ENCODE measurements at places on chromosomes 5 and 9. TPM values are rescaled to one million over a fixed set of nuclear protein-coding genes. Genes with fewer than 3 reads are reported as not detected.

DNA sequence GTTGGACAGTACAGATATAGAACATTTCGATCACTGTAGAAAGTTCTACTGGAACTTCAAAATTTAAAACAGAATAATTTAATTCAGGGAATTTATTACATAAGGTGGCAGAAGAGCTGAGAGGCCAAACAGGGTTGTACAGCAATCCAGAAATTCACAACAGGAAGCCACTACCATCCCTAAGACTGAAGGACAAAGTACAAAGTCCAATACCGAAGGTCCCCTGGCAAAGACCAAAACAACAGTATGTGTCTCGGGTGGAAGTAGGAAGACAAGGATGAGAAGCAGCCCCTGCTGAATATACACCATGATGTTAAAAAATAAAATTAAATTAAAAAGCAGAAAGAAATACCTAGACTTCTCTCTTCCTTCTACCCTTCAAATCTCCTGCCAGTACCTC is 19.9 kb downstream of the SGTB start:
- DNase-seq = no peak

HAVCR1 gene
- not detected for total RNA-seq

- no peak for DNase-seq
Measured at GRCh38 chr5:73399775-73400174, 48.8 kb downstream of the FOXD1 start.

- DNase-seq = no peak
Measured at GRCh38 chr9:31996331-31996730, 388.1 kb upstream of the ACO1 start.

LCP2 gene
- total RNA-seq = not detected

KIF20A gene
- total RNA-seq = 106 TPM

SCGB3A2 gene
- total RNA-seq = not detected

DNA sequence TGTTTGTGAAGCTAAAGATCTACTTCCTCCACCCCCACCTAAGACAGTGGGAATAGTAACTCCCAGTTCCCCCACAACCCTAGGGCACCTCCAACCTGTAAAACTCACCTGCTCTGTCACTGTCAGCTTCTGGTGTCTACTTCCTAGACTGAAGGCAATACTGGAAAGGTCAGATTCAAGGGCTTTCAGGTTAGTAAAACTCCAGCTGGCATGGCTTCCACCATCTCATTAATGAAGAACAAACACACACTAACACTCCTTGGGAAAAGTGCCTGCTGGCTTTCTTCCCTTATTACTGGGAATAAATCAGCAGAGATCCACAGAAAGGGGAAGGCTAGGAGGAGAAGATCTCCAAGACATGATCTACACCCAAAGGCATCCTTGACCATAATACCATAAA is 109.9 kb downstream of the TMEM174 start:
- no peak for DNase-seq

SPINK7 gene
- total RNA-seq = not detected

SLC6A18 gene
- total RNA-seq = not detected

DNA sequence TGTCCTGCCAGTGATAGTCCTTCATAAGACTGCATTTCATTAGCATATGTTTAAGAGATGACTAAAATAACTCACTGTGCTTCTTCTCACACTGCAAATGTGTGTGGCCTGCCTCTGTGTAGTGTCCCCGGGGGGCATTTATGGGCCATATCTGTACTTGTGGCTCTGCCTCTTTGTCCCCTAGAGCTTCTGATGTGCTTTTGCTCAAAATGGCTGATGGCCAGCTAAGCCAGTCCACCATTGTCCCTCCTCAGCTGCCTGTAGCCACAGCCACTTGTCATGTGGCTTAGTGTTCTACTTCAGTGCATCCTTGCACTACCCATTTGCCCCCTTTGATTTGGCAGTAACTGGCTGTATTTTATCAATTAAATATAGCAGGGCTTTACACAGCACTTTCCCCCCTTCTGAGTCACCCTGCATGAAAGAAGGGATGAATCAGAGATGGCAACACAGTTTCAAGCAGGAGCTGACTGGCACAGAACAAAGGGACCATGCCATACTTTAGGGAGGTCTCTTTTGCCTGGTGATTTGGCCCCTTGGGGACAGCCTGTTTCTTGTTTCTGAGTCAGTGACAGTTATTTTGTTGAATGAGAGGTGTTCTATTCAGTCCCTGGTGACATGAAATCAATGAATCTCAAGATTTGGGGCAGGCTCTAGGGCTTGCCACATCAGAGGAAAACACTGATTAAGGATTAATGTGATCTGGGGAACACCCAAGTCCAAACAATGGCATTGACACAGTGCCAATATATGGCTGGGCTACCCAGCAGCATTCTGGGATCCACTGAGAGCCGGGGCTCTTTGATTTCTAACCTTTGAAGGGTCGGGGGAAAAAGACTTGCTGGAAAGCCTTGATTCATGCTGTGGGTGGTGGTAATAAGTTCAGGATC is 245.5 kb downstream of the SMARCA2 start:
- peak; percentile 45 for DNase-seq

DNA sequence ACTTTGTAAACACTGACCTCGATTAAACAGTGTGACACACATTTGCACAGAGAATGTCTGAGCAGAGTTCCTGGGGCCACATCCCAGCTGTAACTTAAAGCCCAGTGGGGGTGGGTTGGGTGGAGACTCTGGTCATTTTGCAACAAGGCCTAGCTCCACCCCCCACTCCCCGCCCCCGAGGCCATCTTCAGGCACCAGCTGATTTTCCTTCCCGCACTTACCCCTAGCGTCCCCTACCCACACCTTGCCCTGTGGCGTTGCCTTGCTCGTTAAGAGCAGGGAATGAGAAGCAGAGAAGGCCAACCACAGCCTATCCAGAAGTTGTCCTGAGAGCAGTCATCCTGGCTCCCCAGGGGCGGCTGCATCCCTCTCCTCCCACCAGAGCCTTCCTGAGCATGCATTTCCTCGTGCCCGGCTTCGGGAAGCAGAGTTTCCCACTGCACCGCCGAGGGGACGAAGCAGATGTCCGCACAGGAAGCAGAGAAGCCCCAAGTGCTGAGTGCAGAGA is 101.7 kb upstream of the SARDH start:
- DNase-seq = peak; percentile 44

DNA sequence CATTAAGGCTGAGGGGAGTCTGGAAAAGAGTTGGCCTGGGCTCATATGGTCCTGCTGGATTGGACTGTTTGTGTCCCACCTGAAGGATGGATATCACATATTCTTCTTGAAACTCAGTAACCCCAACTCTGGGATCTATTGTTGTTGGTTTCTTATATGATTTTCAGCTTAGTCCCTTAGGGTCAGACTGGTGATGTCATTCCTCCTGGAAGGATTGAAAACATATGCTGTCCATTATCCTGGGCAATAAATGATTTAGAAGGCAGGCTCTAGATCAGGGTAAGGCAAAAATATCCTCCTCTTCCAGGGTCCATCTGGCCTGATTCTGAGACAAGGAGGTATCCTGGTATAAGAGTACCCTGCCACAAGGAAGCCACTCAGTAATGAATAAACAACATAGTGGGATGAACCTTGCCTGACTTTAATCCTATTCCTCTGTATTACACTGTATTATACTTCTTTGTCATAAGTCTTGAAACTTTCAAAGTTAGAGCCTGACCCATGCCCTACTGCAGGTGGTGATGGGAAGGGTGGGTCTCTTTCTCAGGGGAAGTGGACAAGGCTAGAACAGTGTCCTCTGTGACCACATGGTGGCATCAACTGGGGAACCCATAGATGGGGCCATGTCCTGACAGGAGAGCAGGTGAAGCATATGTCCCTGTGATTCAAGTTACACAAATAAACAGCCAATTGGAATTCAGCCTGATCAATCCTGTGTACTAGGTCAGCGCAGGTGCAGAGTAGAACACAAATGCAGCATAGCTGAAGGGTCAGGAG is 454.4 kb upstream of the TRPC7 start:
- DNase-seq = no peak

- DNase-seq = no peak
Measured at GRCh38 chr5:150256410-150257064, 33.0 kb downstream of the CAMK2A start.

SLC31A2 gene
- total RNA-seq = 5.8 TPM

DNA sequence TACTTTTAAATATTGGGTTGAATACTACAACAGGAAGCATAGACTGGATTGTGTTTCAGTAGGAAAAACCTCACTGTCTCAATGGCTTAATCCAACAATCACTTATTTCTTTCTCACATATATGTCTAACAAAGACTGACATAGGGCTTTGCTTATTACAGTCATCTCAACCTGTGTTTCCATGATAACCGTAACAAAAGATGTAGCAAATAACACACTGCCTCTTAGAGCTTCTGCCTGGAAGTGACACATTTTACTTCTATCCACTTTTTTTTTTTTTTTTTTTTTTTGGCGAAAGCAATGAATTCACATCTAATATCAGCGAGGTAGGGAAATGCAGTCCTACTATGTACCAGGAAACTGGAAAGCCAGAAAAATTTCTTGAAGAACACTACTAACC is 204.9 kb upstream of the CDKN2B start:
- no peak for DNase-seq

GRCh38 chr9:73009649-73010288 is 56.9 kb upstream of the ALDH1A1 start:
- DNase-seq = no peak

RASGEF1C gene
- total RNA-seq = not detected

- no peak for DNase-seq
Measured at GRCh38 chr9:136952321-136952850, 313 bp downstream of the LCN12 start.

GRCh38 chr5:5315068-5315980 is 107.2 kb upstream of the ICE1 start:
- DNase-seq = no peak

DNA sequence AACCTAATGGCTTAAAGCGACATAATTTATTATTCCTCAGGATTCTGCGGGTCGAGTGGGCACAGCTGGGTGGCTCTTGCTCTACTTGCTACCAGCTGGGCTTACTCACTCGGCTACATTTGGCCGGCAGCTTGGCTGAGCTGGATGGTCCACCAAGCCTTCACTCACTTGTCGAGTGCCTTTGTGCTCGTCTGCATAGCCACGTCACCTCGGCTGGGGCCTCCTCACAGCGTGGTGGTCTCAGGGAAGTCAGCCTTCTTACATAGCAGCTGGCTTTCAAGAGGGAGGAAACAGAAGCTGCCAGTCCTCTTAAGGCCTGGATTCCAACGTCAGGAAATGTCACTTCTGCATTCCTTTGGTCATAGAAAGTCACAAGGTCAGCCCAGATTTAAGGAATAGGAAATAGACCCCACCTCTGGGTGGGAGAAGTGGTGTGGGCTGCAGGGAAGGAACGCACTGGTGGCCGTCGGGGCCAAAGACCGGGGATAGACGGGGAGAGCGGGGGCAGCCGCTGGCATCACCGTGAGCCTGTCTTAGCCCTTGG is 75.1 kb upstream of the RUFY1 start:
- no peak for DNase-seq

DNA sequence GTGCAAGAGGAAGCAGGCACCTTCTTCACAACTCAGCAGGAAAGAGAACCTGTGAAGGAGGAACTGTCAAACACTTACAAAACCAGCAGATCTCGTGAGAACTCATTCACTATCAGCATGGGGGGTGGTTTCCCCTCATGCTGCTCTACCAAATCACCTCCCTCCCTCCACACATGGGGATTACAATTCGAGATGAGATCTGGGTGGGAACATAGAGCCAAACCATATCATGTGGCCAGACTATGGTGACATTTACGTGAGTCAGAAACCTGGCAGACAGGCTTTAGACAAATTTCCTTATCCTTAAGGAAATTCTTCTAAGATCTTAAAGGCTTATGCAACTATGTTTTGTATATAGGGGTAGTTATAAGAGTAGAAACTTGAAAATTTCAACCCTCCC is 8.7 kb upstream of the AOPEP start:
- peak; percentile 54 for DNase-seq

DNA sequence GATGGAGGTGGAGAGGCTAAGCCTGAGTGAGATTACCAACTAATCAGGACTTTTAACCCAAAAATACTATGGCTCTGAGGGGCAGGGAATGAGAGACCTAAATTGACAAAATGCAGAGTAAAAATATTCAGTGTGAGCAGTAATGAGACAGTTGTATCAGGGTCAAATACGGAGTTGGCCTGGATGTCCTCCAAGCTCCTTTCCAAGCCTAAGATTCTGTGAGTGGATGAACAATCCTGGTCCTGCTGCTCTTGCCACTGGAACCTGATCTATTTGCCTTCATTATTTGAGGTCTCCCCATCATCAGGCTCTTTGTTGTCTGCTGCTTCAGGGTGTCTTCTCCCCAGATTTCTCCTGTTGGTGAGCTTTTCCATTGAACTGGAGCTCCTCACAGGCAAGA is 1.1 kb downstream of the PDCD1LG2 start:
- DNase-seq = no peak

- DNase-seq = peak; percentile 46
Measured at GRCh38 chr9:107249131-107249533, 33.9 kb upstream of the RAD23B start.

CTSV gene
- total RNA-seq = 0.54 TPM

MYOZ3 gene
- under 0.01 TPM for total RNA-seq

- DNase-seq = no peak
Measured at GRCh38 chr5:93636837-93637236, 53.8 kb downstream of the NR2F1 start.
